Prostate gland (tissue), 2 donors: ENCODE measurements at places on chromosomes 7 and 10. TPM values are rescaled to one million over a fixed set of nuclear protein-coding genes. Genes with fewer than 3 reads are reported as not detected.

DNA sequence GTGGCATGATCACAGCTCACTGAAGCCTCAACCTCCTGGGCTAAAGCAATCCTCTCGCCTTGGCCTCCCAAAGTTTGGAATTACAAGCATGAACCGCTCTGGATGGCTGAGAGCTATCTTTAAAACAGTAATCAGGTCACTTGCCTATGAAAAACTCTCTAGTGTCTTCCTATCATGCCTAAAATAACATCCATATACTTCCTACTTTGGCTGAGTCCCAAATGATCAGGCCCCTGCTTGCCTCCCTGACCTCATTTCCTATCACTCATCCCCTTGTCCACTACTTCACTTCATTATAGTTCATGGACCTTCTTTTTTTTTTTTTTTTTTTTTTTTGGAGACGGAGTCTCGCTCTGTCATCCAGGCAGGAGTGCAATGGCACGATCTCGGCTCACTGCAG, 28.0 kb downstream of the SEPTIN7 start:
- H3K4me3 ChIP-seq: no peak overlapping the region
- no peaks in the 10 kb centered on the region for H3K27me3 ChIP-seq
- no peaks in the 10 kb centered on the region for H3K36me3 ChIP-seq
- no peak for DNase-seq

DNA sequence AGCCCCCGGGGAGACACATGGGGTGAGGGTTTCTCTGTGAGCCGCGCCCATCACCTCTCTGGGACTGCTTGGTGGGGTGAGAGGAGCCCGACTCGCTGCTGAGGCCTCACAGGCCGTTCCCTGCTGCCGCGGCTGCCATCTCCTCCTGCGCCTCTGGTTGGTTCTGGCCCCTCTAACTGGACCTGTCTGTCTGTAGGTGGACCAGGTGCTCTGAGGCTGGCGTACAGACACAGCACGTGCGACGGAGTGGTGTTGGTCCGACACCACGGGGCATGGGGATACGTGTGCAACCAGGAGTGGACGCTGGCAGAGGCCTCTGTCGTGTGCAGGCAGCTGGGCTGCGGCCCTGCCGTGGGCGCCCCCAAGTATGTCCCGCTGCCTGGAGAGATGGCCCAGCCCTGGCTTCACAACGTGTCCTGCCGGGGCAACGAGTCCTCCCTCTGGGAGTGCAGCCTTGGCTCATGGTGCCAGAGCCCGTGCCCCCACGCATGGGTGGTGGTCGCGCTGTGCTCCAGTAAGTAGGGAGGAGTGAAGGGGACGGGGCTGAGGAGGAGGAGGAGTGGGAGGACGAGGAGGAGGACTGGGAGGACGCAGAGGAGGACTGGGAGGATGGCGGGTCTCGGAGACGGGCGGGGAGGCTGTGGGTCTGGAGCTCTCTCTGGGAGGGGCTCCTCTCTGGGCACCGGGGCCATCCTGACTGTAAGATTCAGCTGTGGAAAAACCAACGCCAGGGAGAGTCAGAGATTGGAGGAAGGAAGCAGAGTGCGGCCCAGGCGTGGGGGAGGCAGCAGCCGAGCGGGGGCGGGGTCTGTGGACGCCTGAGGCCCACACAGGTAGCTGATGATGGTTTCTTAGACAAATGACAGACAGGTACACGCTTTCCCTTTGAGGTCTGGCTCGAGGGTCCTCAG, 2.6 kb downstream of the SCART1 start:
- H3K36me3 ChIP-seq: no peaks in the 10 kb centered on the region
- no peak overlapping the region for H3K27ac ChIP-seq
- no peaks in the 10 kb centered on the region for H3K4me1 ChIP-seq
- DNase-seq: no peak
- H3K27me3 ChIP-seq: no peaks in the 10 kb centered on the region

- no peaks in the 10 kb centered on the region for H3K36me3 ChIP-seq
- no peak overlapping the region for H3K4me3 ChIP-seq
- no peaks in the 10 kb centered on the region for H3K4me1 ChIP-seq
- H3K27me3 ChIP-seq: no peaks in the 10 kb centered on the region
- H3K27ac ChIP-seq: no peak overlapping the region
- DNase-seq: no peak
Measured at GRCh38 chr10:58672845-58673244, 160.2 kb downstream of the BICC1 start.

- H3K4me1 ChIP-seq: no peaks in the 10 kb centered on the region
- no peak overlapping the region for H3K4me3 ChIP-seq
- H3K36me3 ChIP-seq: no peaks in the 10 kb centered on the region
- no peak overlapping the region for H3K27ac ChIP-seq
- no peaks in the 10 kb centered on the region for H3K27me3 ChIP-seq
Measured at GRCh38 chr10:21317902-21318301, 207.6 kb downstream of the SKIDA1 start.

DNA sequence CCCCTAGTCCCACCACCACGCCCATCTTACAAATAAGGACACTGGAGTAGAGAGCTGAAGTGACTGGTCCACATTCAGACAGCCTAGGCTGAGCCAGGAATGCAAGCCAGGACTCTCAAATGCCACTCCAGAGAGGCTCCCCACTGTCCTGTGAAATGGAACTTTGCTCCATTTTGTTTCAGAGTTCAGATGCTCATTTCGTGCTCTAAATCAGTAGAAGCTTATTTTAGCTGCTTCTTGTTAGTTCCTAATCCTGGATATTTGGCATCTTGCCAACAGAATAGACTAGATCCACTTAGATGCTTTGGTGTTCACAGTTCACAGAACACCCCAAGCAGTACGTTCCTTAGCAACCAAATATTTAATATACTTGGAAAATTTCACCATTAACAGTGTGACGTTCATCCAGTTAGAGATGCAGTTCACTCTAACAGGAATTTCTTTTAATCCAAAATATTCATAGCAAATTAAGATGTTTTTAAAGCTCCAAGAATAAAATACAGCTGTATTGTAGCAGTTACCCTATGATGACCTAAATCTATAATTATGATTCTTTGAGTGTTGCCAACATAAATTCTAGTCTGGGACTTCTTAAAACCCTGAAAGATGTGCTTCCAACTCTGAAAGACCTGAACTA, 7.3 kb downstream of the MMP21 start:
- no peak overlapping the region for H3K4me3 ChIP-seq
- H3K4me1 ChIP-seq: no peaks in the 10 kb centered on the region
- no peak for DNase-seq
- H3K27ac ChIP-seq: no peak overlapping the region
- H3K36me3 ChIP-seq: no peaks in the 10 kb centered on the region

DNA sequence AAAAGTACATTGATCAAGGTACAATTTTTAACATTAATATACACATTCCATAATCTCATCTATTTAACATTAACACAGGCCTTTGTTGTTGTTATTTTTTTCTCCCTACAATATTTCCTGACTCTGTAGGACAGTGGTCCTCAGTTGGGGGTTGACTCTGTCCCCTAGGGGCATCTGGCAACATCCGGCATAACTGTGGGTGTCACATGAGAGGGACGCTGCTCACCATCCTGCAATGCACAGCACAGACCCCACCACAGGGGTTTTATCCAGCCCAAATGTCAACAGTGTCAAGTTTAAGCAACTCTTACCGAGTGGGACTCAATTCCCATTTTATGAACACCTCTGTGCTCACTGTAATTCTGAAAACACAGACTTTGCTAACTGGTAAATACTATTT, 8.8 kb downstream of the IDI1 start:
- H3K27ac ChIP-seq: no peak overlapping the region
- peaks cover 5% of the 10 kb centered on the region for H3K4me1 ChIP-seq
- H3K36me3 ChIP-seq: no peaks in the 10 kb centered on the region
- no peaks in the 10 kb centered on the region for H3K27me3 ChIP-seq

DNA sequence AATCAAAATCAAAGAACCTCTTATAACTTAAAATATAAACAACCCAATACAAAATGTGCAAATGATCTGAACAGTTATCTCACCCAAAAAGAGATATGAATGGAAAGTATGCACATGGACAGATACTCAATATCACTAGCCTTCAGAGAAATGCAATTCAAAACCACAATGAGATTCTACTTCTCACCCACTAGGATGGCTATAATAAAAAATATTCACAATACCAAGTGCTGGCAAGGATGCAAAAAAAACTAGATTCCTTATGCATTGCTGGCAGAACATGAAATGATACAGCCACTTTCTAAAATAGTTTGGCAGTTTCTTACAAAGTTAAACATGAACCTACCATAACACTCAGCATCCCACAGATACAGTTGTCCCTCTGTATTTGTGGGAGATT, 130.1 kb upstream of the LRRN3 start:
- H3K4me3 ChIP-seq: no peak overlapping the region
- H3K36me3 ChIP-seq: no peaks in the 10 kb centered on the region
- no peak for DNase-seq
- no peaks in the 10 kb centered on the region for H3K27me3 ChIP-seq
- no peaks in the 10 kb centered on the region for H3K4me1 ChIP-seq

DNA sequence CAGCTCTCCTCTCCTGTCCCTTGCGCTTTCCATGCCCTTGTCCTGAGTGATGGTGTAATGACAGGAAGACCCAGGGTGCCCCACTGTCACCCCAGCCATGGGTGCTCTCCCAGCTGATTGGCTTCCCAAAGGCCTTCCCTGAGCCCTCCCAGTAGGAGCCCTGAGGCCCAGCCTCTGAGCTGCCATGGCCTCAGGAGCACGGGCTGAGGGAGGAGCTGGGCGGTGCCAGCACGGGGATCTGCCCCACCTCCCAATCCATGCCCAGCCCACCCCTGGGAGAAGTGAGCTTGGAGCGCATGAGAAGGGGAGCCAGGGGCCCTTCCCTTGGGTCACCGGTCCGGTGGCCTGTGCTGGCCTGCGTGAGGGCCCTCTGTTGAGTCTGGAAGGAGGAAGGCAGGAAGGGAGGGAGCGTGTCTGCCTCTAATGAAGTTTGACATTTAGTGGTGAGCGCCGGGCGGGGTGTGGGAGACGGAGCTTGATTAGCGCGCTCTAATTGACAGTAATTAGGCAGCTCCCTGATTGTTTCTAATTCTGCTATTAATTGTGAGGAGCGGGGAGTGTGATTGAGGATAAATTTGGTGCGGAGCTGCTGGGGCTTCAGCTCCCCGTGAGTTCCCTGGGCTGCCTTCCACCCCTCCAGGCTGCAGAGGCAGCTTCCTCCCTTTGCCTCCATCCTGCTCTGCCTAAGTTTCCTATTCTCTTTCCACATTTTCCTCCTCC, 28.3 kb downstream of the GBX1 start:
- H3K27me3 ChIP-seq: no peaks in the 10 kb centered on the region
- H3K36me3 ChIP-seq: peaks cover 9% of the 10 kb centered on the region
- H3K4me3 ChIP-seq: no peak overlapping the region
- H3K4me1 ChIP-seq: no peaks in the 10 kb centered on the region
- H3K27ac ChIP-seq: no peak overlapping the region

DNA sequence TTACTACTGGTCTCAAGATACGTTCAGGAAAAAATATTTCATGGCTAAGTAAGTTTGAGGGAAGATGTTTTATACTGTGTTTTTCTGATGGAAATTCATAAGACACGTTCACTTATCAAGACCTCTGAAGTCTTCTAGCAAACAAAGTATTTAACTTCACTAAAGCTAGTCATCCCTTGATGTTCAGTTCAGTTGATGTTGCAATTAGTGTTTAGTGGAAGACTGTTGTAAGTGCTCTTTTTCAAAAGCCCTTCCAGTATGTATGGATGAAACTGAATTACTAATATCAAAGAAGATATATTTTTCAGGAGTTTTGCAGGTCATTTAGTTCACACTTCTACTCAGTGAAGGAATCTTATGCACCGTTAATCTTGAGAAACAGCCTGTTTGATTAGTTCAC, 25.1 kb downstream of the CUL1 start:
- H3K27me3 ChIP-seq: no peaks in the 10 kb centered on the region
- no peak overlapping the region for H3K4me3 ChIP-seq
- H3K27ac ChIP-seq: no peak overlapping the region
- H3K4me1 ChIP-seq: no peaks in the 10 kb centered on the region
- no peak for DNase-seq
- H3K36me3 ChIP-seq: no peaks in the 10 kb centered on the region

The KCNMA1 gene
- 37.9 TPM for total RNA-seq

The LRRC18 gene
- 2.6 TPM for total RNA-seq

The FAM180A gene
- 6.9 TPM for total RNA-seq

The PRF1 gene
- total RNA-seq: 0.32 TPM

The TRIM24 gene
- 38.9 TPM for total RNA-seq

The ANTXRL gene
- total RNA-seq: not detected

The FAM200A gene
- total RNA-seq: 11.2 TPM

The CPXM2 gene
- total RNA-seq: 27.4 TPM

The EZH2 gene
- 8.6 TPM for total RNA-seq
